Keratinocyte (primary cell): ENCODE measurements at places on chromosomes 3 and 15. TPM values are rescaled to one million over a fixed set of nuclear protein-coding genes. Genes with fewer than 3 reads are reported as not detected.

DNA sequence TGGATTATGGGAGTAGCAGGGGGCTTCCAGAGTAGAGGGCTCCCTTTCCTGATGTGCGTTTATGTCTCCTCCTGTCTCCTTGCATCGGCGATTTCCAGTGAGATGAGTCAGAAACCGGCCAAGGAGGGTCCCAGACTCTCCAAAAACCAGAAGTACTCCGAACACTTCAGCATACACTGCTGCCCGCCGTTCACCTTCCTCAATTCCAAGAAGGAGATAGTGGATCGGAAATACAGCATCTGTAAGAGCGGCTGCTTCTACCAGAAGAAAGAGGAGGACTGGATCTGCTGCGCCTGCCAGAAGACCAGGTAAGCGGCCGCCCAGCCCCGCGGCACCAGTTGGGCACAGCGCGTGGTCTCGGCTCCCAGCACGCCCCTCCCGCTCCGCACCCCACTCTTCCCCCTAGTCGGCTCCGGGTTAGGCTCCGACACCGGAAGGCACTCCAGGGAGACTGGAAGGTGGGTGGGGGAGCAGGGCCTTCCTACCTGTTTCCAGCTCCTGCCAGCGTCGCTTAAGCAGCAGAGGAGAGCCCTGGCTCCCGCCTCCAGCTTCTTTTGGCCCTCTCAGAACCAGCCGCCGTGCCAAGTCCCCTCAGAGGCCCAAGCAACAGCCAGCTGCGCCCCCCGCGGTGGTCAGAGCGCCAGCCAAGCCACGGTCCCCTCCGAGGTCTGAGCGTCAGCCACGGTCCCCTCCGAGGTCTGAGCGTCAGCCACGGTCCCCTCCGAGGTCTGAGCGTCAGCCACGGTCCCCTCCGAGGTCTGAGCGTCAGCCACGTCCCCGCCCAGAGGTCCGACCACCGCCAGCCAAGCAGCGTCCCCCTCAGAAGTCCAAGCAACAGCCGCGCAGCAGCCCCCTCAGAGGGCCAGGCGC, 34.7 kb downstream of the MOBP start:
- no peak for DNase-seq
- peaks cover 33% of the 10 kb centered on the region for H3K27me3 ChIP-seq
- no peak overlapping the region for H3K27ac ChIP-seq
- no peaks in the 10 kb centered on the region for H3K36me3 ChIP-seq
- H3K4me3 ChIP-seq: no peak overlapping the region

DNA sequence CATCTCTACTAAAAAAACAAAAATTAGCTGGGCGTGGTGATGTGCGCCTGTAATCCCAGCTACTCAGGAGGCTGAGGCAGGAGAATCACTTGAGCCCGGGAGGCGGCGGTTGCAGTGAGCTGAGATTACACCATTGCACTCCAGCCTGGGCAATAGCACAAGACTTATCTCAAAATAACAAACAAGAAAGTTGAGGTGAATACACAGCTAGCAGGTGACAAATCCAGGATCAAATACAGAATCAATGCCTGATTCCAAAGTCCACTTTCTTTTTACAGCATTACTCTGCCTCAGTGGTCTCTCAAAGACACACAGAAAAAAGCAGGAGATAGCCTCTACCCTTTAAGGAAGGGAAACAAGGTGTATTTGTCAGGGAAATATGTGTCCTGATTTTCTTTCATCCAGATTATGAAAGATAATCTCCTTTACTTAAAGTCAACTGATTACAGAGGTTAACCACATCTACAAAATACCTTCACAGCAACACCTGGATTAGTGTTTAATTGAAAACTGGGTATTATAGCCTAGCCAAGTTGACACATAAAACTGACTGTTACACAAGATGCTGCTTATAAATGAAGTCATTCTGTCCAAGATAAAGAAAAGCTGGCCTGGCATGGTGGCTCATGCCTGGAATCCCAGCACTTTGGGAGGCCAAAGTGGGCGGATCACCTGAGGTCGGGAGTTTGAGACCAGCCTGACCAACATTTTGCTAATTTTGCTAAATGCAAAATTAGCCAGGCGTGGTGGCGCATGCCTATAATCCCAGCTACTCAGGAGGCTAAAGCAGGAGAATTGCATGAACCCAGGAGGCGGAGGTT, 4.0 kb upstream of the SLC25A38 start:
- peaks cover 4% of the 10 kb centered on the region for H3K4me1 ChIP-seq
- no peak for DNase-seq
- no peak overlapping the region for H3K27ac ChIP-seq
- no peaks in the 10 kb centered on the region for H3K27me3 ChIP-seq
- H3K4me3 ChIP-seq: no peak overlapping the region

DNA sequence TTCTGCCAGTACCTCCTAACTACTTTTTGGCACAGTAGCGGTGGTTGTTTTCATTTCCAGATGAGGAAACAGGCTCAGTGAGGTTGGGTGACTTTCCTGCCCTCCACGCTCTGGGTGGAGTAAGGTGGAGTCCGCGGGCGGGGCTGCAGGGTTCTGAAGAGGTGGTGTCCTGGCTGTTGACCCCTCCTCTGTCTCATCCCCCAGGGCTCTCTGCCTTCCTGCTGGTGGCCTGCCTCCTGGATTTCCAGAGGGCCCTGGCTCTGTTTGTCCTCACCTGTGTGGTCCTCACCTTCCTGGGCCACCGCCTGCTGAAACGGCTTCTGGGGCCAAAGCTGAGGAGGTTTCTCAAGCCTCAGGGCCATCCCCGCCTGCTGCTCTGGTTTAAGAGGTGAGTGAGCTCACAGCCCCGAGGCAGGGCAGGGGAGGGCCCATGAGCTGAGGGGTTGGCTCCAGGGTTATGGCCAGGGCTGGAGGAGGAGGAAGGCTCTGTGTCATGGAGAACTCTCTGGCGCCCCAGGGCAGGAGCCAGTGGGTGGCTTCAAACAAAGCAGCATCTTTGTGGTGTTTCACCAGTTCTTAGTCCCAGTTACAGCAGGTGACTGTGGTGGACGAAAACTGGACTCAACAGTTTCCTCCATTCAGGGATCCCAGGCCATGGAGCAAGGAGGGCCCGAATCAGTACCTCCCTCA, 10.4 kb downstream of the SLC28A1 start:
- H3K27me3 ChIP-seq: no peaks in the 10 kb centered on the region
- no peaks in the 10 kb centered on the region for H3K4me1 ChIP-seq
- no peak overlapping the region for H3K4me3 ChIP-seq
- no peak overlapping the region for H3K27ac ChIP-seq
- H3K36me3 ChIP-seq: no peaks in the 10 kb centered on the region
- no peak for DNase-seq

DNA sequence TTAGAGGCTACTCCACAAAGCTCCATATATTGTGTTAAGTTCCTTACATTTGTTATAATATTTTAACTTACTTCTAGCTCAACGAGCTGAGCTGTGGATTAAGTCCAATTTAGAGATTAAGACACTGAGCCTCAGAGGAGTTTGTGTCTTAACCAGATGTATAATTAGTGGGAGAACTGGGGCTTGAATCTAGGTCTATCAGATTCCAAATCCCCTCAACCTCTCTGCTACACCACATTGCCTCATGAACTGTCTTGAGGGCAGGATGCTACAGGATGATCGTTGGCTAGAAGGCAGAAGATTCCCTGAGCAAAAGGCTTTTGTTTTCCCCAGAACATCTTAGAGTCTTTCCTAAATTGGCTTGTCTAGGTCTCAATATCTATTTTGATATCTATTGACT, 890.8 kb downstream of the NAALADL2 start:
- no peaks in the 10 kb centered on the region for H3K36me3 ChIP-seq
- peaks cover 9% of the 10 kb centered on the region for H3K4me1 ChIP-seq
- DNase-seq: no peak
- no peaks in the 10 kb centered on the region for H3K27me3 ChIP-seq
- H3K4me3 ChIP-seq: no peak overlapping the region

DNA sequence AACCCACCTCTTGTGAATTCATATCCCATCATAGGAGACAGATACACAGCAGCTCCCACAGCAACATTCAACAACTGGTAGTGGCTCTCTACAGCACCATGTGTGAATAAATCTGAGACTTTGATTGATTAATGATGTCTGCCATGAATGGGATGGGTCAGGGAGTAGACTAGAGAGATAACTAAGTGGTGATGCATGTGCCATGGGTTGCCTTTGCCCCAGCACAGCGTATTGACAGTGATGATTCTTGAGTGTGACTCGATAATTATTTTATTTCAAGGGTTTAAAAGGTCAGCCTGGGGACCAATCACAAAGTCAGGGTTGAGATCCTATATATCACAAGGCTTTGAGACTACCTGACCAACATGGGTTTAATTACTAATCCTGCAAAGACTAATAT, 295.9 kb downstream of the PTPRG start:
- H3K4me1 ChIP-seq: no peaks in the 10 kb centered on the region
- H3K36me3 ChIP-seq: no peaks in the 10 kb centered on the region
- H3K27me3 ChIP-seq: no peaks in the 10 kb centered on the region
- no peak overlapping the region for H3K4me3 ChIP-seq

DNA sequence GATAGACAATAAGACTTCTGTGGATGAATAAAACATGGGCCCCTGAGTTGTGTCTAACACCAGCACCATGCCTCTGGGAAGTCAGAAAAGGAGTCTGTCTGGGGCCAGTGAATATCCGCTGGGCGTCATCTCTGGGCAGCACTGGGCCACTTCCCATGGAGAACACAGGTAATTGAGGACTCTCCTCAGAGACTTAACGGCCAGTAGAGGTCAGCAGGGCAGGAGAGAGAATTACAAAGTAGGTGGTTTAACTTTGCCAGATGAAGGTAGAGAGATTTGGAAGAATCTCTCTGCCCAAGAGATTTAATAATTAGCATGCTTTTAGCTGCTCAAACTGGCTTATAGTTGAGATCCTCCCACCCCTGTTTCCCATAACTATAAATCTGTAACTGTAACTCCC, 65.7 kb downstream of the OCA2 start:
- H3K4me1 ChIP-seq: no peaks in the 10 kb centered on the region
- no peaks in the 10 kb centered on the region for H3K27me3 ChIP-seq
- DNase-seq: no peak
- H3K36me3 ChIP-seq: no peaks in the 10 kb centered on the region
- H3K27ac ChIP-seq: no peak overlapping the region
- no peak overlapping the region for H3K4me3 ChIP-seq

GRCh38 chr3:129606636-129607390, at the start of gene PLXND1:
TSS of gene PLXND1 (minus strand) at chr3:129606676. CDS start at chr3:129606639, 37 bp downstream.
- no peak within 1 kb of the TSS for H3K27ac ChIP-seq
- H3K36me3 ChIP-seq: no peaks in the 10 kb centered on the region
- peaks cover 50% of the 10 kb centered on the region for H3K27me3 ChIP-seq
- H3K4me3 ChIP-seq: peak within 1 kb of the TSS; percentile 58
- no peaks in the 10 kb centered on the region for H3K4me1 ChIP-seq

DNA sequence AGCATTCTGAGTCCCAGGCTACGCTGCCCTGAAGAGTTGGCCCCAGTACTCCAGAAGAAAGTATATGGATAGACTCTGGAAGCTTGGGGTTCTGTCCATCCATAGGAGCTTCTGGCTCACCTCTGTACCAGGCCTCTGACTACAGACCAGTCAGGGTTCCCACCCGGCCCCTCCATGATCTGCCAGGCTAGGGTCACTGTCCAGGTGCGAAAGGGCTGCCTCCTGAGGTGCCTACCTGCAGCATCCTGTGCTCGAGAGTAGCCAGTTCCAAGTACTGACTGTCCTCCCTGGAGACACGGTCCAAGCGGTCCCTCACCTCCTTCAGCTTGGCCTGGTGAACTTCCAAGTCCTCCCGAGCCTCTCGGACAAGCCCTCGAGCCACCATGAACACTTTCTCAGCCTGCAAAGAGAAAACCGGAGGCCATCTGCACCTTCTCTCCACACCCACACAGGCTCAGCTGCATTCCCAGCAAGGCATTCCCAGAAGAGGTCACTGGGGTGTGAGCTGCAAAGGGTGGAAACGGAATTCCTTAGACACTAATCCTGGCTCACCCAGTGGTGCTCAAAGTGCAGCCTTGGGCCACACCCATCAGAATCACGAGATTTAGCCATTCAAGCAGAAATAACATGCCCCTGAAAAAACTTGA, 3.7 kb upstream of the PLXNB1 start:
- peak overlapping the region; percentile 36 for H3K4me3 ChIP-seq
- H3K36me3 ChIP-seq: peaks cover 18% of the 10 kb centered on the region
- no peaks in the 10 kb centered on the region for H3K27me3 ChIP-seq

- H3K27ac ChIP-seq: no peak overlapping the region
- no peak for DNase-seq
- H3K4me1 ChIP-seq: no peaks in the 10 kb centered on the region
These were observed 12.9 kb upstream of the CPNE9 start for GRCh38 chr3:9690451-9691450.

DNA sequence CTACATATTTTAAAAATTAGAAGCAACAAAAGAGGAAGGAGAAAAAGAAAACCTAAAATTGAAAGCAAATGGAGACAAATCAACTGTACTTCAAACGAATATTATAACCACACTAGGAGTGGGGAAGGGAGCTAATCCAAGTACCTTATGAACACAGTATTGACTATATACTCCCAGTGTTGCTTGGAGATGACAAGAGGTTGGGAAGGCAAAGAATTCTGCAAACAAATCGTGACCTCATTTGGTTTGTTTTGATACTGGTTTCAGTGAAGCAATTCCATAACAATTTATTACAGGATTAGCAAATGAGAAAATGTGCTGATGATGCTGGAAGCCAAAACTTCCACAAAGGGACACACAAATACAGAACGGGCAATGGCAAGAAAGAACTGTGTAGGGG, 268.1 kb downstream of the ULK4 start:
- H3K27ac ChIP-seq: no peak overlapping the region
- no peaks in the 10 kb centered on the region for H3K4me1 ChIP-seq

DNA sequence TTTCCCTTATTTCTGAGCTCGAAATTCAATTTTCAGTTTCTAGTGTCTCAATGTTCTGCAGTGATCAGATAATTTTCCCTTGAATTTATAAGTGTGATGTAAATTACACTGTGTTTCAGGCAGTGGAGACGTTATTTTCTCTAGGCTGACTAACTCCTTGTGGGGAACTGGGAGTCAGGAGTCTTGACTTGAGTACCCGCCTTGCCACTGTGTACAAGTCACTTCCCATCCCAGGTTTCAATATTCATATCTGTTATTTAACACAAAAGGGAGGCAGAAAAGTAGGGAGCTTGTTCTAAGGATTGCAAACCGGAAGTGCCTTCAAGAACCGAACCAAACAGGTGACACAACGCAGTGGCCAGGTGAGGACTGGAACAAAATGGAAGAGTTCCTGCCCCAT, 196.5 kb downstream of the MEX3B start:
- H3K4me1 ChIP-seq: no peaks in the 10 kb centered on the region
- H3K27ac ChIP-seq: no peak overlapping the region
- H3K27me3 ChIP-seq: no peaks in the 10 kb centered on the region
- H3K36me3 ChIP-seq: no peaks in the 10 kb centered on the region
- no peak overlapping the region for H3K4me3 ChIP-seq

GRCh38 chr3:87426918-87427317, 150.5 kb upstream of the POU1F1 start:
- no peak overlapping the region for H3K27ac ChIP-seq
- no peaks in the 10 kb centered on the region for H3K36me3 ChIP-seq
- no peak for DNase-seq

DNA sequence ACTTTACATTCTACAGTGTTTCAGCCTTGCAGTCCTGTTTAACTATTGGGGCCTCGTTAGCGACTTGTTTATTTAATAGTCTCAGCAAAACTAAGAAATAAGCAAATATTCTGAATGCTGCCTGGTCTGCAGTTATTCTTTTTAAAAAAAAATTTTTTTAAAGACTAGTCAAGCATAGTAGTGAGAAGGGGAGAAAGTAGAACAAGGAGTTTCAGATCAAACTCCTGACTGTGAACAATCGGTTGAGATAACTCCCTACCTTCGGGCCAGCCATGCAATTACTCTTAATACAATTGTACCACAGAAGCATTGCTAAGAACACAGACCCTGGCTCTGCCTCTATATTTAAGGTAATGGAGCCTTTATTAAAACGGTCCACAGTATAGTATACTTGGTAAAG, 5.8 kb upstream of the DUT start:
- DNase-seq: no peak
- no peak overlapping the region for H3K27ac ChIP-seq
- H3K4me1 ChIP-seq: peaks cover 6% of the 10 kb centered on the region
- H3K27me3 ChIP-seq: no peaks in the 10 kb centered on the region

The IL17RD gene
- 1.4 to 1.7 TPM (median 1.6 TPM) in 3 replicates for polyA plus RNA-seq

The TRIM42 gene
- polyA plus RNA-seq: not detected in 3 replicates

The ACP3 gene
- 0.51 to 1.3 TPM (median 1.0 TPM) in 3 replicates for polyA plus RNA-seq

The NEIL1 gene
- 3.6 to 10.4 TPM (median 5.5 TPM) in 3 replicates for polyA plus RNA-seq
